ENCODE measurements at places on chromosomes 6 and 20.

GRCh38 chr20:44186201-44186600 is 787 bp downstream of the JPH2 start:
- no peak for DNase-seq

DNA sequence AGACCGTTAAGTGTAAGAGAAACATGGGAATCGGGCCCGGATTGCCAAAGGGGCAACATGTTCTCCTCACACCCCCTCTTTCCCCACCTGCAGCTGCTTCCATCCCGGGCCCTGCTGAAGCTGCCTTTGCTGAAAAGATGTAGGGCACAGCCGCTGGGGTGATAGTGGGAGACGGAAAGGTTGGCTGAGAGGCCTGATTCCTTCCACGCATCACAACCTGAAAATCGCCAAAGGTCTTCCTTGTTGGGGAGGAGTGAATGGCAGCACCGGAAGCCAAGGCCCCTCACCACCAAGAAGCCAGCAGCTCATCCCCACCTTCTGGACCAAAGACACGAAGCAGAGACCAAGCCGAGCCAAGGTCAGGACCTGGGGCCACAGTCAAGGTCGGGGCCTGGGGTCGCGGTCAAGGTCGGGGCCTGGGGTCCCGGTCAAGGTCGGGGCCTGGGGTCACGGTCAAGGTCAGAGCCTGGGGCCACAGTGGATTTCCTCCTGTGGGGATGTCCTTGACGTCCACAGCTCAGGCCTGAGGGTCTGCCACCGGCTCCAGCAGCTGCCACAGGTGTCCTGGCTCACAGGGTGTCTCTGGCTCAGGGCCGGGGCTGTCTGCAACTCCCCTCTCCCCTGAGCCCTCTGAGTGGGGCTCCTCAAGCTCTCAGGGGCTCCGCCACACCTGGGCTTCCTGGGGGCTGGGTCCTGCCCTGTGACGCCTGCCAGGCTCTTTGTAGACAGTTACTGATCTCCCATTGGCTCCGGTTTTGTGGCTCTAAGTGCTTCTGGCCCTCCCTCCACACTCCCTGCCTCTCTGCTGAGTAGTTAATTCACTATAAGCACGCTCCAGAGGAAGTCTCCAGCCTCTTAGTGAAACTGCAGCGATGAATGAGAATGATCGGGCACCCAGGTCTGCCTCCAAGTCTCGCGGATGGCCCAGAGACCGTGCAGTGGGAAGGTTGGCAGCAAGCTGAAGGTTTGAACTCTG is 5.5 kb upstream of the CHRNA4 start:
- no peak for DNase-seq

DNA sequence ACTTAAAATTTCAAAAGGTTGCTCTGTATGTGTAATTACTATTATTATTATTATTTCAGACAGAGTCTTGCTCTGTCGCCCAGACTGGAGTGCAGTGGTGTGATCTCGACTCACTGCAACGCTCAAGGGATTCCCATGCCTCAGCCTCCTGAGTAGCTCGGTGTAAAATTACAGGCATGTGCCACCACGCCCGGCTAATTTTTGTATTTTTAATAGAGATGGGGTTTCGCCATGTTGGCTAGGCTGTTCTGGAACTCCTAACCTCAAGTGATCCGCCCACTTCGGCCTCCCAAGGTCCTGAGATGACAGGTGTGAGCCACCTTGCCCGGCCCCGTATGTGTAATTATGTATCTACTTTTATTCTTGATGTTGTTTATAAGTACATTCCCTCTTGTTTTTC is 65.3 kb upstream of the ZNF217 start:
- DNase-seq, result no peak

- DNase-seq, result no peak
These were observed 42.4 kb downstream of the DHX35 start for GRCh38 chr20:39004508-39004907.

- peak; percentile 32 for DNase-seq
These were observed 2.0 kb downstream of the SMIM29 start for GRCh38 chr6:34246563-34247391.

DNA sequence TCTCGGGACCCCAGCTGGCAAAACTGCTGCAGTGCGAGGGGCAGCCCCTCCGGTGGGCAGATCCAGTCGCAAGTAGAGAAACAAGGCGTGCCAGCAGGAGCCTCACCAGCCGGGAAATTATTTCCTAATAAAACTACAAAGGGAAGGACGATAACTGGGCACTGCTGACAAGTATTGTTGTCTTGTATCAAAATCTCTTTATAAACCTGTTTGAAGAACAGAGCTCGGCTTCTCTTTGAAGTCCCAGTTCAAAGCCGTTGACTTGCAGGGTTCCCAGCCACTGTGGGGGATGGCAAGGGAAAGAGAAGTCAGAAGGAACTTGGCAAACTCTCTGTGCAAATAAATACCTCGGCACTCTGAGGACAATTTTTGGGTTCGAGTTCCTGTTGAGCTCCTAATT is 504.5 kb downstream of the CD83 start:
- no peak for DNase-seq

DNA sequence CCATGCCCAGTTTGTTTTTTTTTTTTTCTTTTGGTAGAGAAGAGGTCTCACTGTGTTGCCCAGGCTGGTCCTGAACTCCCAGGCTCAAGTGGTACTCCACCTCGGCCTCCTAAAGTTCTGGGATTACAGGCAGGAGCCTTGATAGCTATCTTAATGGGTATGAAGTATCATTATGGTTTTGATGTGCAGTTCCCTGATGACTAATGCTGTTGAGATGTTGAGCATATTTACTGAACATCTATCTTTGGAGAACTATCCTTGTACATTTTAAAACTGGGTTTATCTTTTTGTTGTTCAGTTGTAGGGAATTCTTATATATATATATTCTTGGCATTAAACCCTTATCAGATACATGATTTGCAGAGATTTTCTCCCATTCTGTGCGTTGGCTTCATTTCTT is 21.4 kb upstream of the MYL9 start:
- no peak for DNase-seq

- DNase-seq, result no peak
These were observed 710 bp downstream of the DYNLT1 start for GRCh38 chr6:158643836-158644230.

DNA sequence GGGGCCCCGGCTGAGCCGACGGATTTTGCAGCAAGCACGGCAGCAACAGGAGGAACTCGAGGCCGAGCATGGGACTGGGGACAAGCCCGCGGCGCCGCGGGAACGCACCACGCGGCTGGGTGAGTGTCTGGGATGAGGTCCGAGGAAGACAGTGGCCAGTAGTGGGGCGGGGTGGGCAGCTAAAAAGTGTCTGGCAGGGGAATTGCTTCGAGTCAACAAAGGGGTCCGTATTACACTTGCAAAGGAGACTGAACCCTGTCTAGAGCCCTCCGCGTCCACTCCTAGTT is 356 bp downstream of the BYSL start:
- no peak for DNase-seq

DNA sequence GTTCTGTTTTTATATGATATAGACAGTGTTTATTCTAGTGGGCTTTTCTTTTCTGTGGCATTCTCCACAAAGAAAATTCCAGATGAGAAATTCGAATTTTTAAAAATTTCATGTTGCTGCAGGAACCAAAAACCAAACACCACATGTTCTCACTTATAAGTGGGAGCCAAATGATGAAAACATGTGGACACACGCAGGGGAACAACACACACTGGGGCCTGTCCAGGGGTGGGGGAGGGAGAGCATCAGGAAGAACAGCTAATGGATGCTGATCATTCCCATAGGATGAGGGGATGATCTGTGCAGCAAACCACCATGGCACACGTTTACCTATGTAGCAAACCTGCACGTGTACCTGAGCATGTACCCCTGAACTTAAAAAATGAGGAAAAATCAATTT is 499.0 kb upstream of the SLC35B3 start:
- DNase-seq, result no peak

GRCh38 chr20:3165473-3166337 is 6.0 kb upstream of the FASTKD5 start:
- no peak for DNase-seq

GRCh38 chr6:80182308-80182707 is 75.8 kb downstream of the BCKDHB start:
- no peak for DNase-seq

GRCh38 chr6:17491416-17492142 is 98.2 kb downstream of the CAP2 start:
- no peak for DNase-seq

DNA sequence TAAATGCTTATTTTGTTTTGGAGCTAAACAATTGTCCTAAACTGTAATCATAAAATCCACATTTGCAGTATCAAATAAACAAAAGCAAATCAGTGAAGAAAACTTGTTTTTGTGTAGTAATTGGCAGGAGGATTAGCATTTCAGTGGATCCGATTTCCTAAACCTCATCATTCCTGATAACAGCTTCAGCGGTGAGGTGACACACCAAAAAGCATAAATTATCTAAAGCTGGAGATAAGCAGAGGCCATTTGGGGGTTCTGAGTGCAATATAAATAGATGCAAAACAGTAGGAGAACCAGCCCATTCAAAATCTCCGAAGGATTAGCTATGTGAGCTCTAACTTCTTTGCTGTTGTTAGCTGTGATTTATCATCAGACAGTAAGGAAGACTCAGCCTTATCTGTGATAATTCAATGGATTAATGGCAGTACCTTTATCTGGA is 235.8 kb downstream of the EPHA7 start:
- no peak for DNase-seq

DNA sequence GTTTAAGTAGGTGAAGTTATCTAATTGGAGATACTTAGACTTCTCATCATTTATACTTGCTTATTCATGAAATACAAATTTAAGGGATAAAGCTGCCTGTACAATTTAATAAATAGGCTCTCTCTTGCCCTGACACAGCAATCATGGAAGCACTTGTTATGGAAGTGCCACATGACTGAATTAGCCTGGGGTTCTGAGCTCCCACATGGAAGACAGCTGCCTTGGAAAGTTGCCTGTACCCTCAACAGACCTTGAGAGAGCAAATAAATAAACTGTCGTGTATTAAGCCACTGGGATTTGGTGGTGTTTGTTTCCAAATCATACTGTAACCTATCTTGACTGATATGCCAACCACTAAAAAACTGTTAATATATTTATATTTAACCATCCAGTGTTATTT is 87.0 kb upstream of the RSPO3 start:
- no peak for DNase-seq

DNA sequence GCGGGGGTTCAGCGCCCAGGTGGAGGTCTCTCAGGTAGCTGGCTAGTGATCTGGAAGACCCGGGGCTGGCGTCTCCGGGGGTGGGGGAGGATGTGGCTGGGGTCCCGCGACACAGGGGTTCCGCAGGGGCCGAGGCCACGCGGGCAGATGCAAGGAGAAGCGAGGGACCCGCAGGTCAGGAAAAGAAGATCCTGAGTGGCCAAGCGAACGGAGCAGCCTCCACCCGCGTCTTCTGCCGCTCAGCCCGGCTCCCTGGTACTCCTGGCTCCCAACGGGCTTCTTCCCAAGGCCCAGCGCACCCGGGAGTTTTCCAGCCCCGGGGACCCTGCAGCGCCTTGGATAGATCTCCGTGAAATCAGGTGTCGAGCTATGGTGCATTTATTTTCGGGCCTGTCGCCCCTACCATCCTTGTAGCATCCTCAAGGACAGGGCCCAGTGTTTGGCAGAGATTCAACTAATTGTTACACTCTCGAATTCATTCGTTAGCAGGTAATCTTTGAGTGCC is 682 bp upstream of the CHD6 start:
- no peak for DNase-seq

- peak; percentile 7 for DNase-seq
These were observed 7.2 kb upstream of the SDCBP2 start for GRCh38 chr20:1335961-1336698.

DNA sequence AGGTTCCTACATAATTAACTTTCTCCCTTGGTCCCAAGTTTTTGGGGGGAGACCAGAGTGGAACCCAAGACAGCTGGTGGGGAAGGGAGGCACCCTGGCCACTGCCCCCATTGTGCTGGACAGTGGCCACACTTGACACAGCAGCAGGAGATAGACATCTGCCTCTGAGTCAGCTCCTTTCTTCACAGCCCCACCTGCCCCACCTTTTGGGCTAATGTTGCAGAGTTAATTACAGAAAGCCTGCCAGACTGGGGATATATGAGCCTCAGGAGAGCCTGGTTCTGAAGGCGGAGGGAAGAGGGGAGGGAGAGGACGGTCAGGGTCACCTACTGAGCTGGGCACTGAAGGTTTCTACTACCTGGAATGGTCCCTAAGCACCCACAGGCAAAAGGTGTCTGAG is 50.6 kb downstream of the MAFB start:
- no peak for DNase-seq

- DNase-seq, result no peak
These were observed 78.3 kb upstream of the MMS22L start for GRCh38 chr6:97361286-97361685.

GRCh38 chr20:50815162-50815989 is 20.5 kb downstream of the BCAS4 start:
- no peak for DNase-seq

DNA sequence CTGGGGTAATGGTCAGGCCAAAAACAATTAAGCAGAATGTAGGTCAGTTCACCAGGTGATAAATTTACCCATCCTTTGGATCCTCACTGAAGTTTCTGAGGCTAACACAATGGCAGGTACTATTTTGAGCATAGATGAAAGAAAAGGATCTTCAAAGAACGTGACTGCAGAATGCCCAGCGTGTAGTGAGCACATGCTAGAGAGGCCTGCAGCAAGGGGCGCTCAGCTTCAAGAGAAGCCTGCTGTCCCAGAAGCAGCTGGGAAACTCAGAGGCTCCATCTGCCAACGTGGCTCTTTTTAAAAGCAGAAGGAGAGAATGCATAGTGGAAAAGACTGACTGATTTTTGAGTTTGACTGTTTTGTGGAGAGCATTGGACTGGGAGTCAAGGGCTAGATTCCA is 57.4 kb downstream of the CD83 start:
- no peak for DNase-seq

GRCh38 chr6:16749516-16750485 is 11.5 kb downstream of the ATXN1 start:
- DNase-seq, result no peak

DNA sequence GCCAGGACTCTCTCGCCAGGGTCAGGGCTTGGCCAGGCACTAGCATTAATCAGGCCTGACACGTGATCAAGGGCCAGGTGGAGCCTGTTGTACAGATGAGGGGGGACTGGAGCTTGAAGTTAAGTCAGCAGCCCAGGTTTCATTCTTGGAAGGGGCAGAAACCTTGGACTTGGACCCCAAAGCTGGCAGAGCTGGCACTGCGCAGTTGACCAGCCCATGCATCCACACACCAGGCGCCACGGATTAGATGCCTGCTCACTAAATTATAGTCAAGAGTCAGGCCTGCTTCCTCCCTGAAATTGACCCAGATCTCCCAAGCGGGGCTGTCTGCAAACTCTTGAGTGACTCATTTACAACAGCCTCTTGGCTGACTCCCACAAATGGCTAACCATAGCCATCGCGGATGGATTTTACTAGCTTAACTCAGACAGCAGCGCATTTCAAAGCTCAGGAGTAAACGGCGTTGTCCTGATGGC is 4.1 kb upstream of the TAF4 start:
- DNase-seq, result no peak

Data from T-helper 2 cell treated with Interferon-gamma antibody and Interleukin-4, amounts not matched to agents 5 μg/mL and 100 μg/mL, for 36 hours (primary cell).